ENCODE measurements at places on chromosomes 6 and 20.

GRCh38 chr6:150759483-150759882, 106.0 kb upstream of the MTHFD1L start:
- no peak for DNase-seq

GRCh38 chr6:139919107-139920026, 544.9 kb upstream of the CITED2 start:
- DNase-seq = no peak

- DNase-seq = no peak
Observed at GRCh38 chr6:41545247-41545702, 906 bp upstream of the FOXP4 start.

DNA sequence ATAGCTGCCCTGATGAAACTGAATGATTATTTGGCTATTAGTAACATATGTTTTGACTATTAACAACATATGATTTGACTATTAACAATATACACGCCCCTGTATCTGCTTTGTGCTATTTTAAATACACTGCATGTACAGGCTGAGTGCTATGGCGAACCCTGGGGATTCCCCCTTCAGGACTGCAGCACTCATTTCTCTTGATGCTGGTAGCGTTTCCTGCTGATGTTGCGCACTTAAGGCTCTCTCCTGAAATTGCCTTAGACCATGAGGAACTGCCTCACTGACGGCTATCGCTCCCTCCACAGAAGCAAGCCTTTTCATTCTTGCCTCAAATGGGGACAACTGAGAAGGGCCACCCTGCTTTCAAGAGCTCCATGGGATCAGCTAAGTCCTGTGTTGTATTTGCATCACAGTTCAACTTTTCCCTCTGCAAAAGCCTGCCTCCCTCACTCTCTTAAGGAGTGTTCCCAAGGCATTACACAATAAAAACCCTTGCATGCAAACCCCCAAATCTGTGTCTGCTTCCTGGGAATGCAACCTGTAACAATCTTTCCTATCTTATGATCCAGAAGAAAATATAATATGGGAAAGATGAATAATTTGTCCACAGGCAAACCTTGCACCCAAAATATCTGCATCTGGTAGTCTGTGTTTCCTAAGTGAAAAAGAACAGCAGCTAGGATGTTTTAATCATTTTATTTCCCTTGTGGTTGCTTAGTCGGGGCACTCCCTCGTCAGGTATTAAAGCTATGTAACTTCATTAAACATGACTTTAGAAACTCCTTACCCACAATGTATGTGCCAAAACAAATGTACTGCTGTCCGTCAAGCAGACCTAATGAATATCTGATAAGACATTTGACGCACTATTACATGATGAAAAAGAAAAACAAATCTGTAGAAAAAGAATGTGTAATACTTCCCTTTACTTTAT, 456.4 kb downstream of the COL12A1 start:
- no peak for DNase-seq

- peak; percentile 64 for DNase-seq
Observed at GRCh38 chr6:151240036-151240685, 394 bp downstream of the AKAP12 start.

DNA sequence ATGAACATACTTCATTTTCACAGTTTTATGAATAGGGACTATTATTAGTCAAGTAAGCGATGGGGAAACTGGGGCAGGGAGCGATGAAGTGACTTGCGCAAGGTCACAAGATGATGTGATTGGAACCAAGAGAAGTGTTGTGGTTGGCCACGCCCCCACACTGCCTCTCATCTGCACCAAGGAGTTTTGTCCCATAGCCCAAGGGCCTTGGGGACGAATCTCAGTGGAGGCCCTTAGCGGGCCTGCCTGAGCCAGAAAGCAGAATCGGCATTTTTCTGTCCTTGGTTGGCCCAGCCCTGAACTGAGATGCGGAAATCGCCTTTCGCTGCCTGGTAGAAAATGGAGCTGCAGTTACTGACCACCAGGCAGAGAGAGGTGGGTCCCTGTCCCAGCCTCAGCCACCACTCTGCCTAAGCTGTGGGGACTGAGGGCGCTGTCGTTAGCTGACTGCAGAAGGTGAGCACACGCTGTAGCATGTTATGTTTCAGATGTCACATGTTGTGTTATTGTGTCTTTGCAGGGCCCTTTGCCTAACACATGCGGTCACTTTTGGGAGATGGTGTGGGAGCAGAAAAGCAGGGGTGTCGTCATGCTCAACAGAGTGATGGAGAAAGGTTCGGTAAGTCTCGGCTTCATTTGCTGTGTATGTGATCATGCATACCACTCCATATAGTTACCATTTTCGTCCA, 57.8 kb downstream of the PTPN1 start:
- DNase-seq = no peak

- no peak for DNase-seq
Observed at GRCh38 chr20:11429168-11429567, 488.5 kb upstream of the BTBD3 start.

DNA sequence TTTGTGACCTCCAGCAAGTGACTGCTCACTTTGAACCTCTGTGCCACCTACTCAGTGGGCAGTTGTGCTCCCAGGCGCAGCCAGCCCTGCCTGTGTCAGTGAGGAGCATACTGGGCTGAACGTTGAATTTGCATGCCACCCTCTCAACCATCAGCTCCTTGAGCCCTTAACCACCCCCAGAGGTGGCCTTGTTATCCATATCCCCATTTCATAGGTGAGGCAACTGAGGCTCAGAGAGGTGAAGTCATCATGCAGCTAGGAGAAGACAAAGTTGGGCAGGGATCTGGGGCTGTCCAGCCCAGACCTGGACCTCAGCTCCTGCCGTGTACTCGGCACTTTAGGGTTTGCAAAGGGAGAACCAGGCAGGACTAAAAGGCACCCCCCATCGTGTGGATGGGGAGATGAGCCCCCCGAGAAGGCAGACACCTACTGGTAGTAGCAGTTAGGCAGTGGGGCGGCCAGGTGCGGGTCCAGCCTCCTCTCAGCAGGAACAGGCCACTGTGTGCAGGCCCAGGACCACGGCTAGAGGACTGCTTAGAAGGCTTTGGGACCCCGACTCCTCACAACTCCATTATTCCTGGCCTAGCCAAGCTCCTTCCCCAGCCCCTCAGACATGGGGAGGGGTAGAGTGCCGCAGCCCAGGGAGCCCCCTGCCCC, 100.8 kb upstream of the MYL9 start:
- no peak for DNase-seq

DNA sequence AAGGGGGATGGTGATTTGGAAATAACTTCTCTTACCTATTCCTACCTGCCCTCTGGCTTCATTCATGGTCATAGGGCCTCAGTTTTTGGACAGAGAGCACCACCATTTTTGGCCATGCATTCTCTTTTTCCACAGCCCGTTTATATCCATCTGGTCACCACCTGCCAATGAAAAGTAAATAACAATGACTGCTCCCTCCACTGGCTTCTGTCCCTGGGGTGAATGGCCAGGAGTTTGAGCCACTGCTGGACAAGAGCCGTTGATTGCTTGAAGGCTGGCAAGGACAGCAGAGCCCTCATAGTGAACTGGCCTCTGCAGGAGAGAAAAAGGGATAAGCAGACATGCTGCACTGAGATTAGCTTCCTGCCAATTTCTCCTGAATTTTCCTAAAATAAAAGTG, 261.8 kb downstream of the ADGB start:
- no peak for DNase-seq

DNA sequence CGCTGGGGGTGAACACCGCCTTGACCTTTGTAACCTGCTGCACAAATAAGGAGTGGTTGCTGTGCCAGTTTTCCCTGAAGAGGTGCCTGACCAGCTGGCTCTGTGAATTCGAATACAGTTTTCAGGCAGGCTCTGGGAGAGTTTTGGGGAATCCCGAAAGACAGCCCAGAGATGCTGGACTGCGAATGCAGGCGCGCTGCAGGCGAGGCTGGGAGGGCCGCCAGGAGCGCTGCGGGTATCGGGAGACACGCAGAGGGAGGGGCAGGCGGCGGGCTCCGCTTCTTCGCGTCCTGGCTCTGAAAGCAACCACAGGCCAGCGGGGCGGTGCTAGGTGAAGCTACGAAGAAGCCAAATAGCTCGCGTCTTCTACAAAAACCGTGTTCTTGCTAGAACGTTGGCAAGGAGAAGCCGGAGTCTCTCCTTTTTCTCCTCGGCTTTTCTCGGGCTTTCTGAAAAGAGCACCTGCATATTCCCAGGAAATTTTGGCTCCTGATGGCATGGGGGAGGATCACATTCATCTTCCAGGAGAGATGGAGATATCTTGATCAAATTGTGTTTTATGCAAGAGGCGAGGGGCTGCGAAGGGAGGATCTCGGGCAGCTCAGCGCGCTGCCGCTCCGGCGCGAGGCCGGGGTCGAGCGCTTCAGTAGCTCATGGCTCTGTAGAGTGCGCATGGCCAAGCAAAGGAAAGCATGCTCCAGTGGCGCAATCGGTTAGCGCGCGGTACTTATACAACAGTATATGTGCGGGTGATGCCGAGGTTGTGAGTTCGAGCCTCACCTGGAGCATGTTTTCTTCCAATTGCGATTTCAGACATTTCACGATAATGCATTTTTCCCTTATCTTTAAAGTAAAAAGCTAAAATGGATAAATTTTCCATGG, 158.1 kb upstream of the ZNF184 start:
- no peak for DNase-seq

DNA sequence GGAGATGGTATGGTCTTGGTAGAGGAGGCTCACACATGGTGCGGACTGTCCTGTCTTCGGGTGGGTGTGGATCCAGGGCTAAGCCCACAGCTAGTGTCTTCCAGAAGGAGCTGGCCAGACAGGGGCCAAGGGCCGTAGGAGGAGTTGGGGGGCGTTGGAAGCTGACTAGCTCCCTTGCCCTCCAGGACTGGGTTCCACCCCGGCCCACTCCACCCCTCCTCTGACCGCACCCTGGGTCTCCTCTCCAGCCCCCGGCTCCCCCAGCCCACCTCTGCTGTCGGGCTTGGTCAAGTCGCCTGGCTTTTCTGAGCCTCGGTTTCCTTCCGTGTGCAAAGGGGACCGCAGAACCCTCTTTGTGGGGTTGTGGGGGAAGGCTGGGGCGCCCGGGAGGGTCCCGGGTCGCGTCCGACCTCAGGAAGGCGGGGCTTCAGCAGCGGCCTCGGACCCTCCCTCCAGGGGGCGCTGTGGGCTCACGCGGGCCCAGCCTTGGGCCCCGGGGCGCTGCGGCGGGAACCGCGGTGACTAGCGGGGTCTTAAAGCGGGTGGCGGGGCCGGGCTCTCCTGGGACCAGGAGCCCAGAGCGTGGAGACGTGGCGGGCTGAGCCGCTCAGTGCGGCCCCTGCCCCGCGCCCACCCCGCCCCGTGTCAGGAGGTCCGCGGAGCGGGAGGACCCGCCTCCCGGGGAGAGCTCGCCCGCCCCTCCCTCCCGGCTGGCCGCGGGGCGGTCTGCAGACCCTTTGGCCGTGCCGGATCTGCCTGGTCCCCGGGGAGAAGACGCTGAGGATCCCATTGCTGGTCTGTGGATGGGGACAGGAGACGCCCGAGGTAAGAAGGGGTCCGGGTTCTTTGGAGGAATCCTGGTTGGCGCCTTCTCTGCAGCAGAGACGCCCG, 5.4 kb downstream of the NPBWR2 start:
- DNase-seq = peak; percentile 72

Data from NCI-H1436 (cell line).